ENCODE measurements at places on chromosomes 5 and 9. TPM values are rescaled to one million over a fixed set of nuclear protein-coding genes. Genes with fewer than 3 reads are reported as not detected.

GRCh38 chr5:132268769-132269551, 11.5 kb downstream of the PDLIM4 start:
- no peak overlapping the region for H3K27ac ChIP-seq
- no peak overlapping the region for H3K4me3 ChIP-seq

- no peak for DNase-seq
- no peak overlapping the region for H3K27ac ChIP-seq
- peaks cover 8% of the 10 kb centered on the region for H3K4me1 ChIP-seq
- no peak overlapping the region for H3K4me3 ChIP-seq
These were observed 131.9 kb upstream of the LMX1B start for GRCh38 chr9:126481862-126482261.

The AK8 gene
- total RNA-seq = not detected

The ITGA2 gene
- total RNA-seq = 3.5 TPM

The LURAP1L gene
- total RNA-seq = not detected

The ANKDD1B gene
- total RNA-seq = 0.40 TPM

The SGCD gene
- total RNA-seq = not detected

The FAM169A gene
- total RNA-seq = 2.6 TPM
